Bronchus fibroblast of lung (primary cell): ENCODE measurements at places on chromosomes 5 and 9. TPM values are rescaled to one million over a fixed set of nuclear protein-coding genes. Genes with fewer than 3 reads are reported as not detected.

The PCDHGB3 gene
- 0.45 and 0.50 TPM in 2 replicates for total RNA-seq

The ANKRD20A1 gene
- not detected in 2 replicates for total RNA-seq

The B4GALT1 gene
- total RNA-seq, result 37.2 and 38.2 TPM in 2 replicates

The FAM221B gene
- not detected in 2 replicates for total RNA-seq

The CYSRT1 gene
- 0.74 and 1.2 TPM in 2 replicates for total RNA-seq

The FSTL4 gene
- total RNA-seq, result 0.15 TPM in 1 of 2 replicates, not detected in the other

The EGFLAM gene
- total RNA-seq, result 1.2 TPM in 2 replicates

The QRFP gene
- not detected in 2 replicates for total RNA-seq

The SH2D3C gene
- total RNA-seq, result under 0.01 TPM in 1 of 2 replicates, not detected in the other

The AHRR gene
- total RNA-seq, result 8.6 and 10.6 TPM in 2 replicates

The NOTCH1 gene
- total RNA-seq, result 7.2 and 9.7 TPM in 2 replicates

The RIGI gene
- total RNA-seq, result 3.4 and 4.4 TPM in 2 replicates

The GABRB2 gene
- not detected in 2 replicates for total RNA-seq

The ZNF618 gene
- 6.4 TPM in 2 replicates for total RNA-seq

The CERCAM gene
- 58.6 and 63.5 TPM in 2 replicates for total RNA-seq
